ENCODE measurements at places on chromosomes 4 and X. TPM values are rescaled to one million over a fixed set of nuclear protein-coding genes. Genes with fewer than 3 reads are reported as not detected.
A peak's percentile ranks its signal among the peaks of the same experiment; 100 is the strongest.

- DNase-seq = no peak
These were observed 51.3 kb downstream of the RBPJ start for GRCh38 chr4:26372076-26372475.

DNA sequence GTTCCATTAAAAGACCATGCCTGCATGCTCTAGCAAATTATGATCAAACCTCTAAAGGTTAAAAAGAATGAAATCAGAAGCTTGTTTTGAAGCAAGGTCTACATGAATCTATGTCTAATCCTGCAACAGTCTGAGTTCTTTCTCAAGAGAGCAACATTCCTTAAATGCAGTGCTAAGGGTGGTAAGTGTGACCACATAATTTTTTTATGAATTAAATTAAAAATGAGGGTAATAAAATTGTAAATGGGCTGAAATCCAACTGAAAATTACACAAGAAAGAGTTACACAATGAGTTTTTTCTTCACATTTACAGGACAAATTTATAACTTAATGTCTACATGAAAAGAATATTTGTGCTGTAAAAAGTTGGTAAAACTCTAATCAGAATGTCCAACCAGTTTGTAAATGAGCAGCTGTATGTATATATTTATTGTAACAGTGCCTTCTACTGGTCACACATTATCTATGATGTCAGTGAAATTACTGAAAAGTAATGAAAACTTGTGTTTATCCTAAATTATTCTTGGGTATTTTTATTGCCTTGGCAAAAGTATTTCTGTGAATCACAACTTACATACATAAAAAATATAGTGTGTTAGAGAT lies 336.3 kb upstream of the PITX2 start:
- DNase-seq = peak; percentile 5

LINC00632 gene
- total RNA-seq = not detected

FAM9C gene
- total RNA-seq = not detected

GRCh38 chr4:19026281-19026680 lies 1004.7 kb upstream of the LCORL start:
- peak; percentile 15 for DNase-seq

GRCh38 chrX:70454441-70455365 lies 10.1 kb downstream of the DLG3 start:
- peak; percentile 59 for DNase-seq

DNA sequence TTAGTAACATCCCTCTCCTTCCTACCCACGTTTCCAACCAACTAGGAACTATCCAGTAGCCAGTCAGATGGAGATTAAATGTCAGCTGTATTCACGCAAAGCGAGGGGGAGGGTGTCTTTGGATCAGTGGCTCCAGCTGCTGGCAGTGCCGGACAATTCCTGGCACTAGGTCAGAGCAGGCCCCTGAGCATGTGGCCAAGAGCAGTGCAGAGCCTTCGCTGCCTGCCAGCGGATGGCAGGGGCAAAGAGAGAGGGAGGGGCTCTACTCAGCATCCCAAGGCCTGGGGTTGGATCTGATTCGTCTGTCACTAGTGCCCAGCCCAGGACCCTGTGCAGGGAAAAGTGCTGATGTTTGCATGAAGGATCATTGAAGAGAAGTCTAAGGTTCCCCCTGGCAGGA lies 28.7 kb upstream of the JAKMIP1 start:
- no peak for DNase-seq

DNA sequence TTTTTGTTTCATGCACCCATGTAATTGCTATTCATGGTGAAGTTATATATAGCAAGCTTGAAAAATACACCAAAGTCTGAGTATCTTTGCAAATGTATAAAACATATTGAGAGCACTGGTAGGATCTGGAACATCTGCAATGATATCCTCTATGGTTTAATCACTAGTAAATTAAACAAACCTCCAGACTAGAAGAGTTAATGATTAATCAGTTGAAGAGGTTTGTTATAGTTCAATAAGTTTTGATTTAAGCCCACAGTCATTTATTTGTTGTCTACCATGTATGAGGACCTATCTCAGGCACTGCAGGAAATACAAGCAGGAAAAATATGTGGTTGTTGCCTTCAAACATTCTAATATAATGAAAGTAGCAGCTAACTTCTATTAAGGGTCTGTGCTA lies 16.5 kb downstream of the CYBB start:
- no peak for DNase-seq

All from foreskin keratinocyte (primary cell).